ENCODE measurements at places on chromosomes 4 and X.
A peak's percentile ranks its signal among the peaks of the same experiment; 100 is the strongest.

- DNase-seq, result no peak
Measured at GRCh38 chr4:25896776-25897539, 17.1 kb upstream of the SMIM20 start.

GRCh38 chr4:3202836-3203820, 45.8 kb upstream of the MSANTD1 start:
- peak; percentile 17 for DNase-seq

- DNase-seq, result no peak
Measured at GRCh38 chr4:173685165-173685830, 155.3 kb upstream of the HAND2 start.

GRCh38 chr4:165481053-165481835, 102.4 kb downstream of the CPE start:
- no peak for DNase-seq

GRCh38 chrX:108397627-108398391, 40.4 kb downstream of the COL4A6 start:
- no peak for DNase-seq

- no peak for DNase-seq
Measured at GRCh38 chr4:38469410-38469809, 194.6 kb upstream of the KLF3 start.
